GM04503 (cell line): ENCODE measurements at places on chromosomes 3 and 15.

DNA sequence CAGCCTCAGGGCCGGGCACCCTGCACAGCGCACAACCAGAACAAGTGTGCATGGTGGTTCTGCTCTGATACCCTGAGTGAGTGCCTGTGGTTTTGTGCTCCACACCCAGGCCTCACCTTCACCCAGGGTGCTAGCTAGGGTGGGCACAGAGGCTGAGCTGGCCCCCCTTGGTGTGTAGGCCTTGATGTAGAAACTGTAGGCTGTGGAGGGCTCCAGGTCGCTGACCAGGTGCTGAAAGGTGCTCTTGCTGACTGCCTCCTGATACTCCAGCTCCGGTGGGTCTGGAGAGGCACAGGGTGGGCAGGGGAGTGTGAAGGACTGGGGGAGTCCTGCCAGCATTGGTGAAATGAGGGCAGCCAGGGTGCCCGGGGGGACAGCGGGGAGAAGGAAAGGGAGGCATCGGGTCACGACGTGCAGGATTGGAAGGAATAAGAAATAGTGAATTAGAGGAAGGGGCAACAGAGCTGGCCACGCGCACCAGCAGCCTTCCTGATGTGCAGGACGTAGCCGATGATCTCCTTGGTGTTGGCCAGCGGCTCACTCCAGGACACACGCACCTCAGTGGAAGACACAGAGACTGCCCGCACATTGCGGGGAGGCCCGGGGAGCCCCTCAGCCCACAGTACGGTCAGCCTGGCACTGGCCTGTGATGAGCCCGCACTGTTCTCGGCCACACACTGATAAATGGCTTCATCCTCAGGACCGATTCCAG lies 26.6 kb downstream of the RNU5B-1 start:
- no peak for DNase-seq

GRCh38 chr3:102745881-102746280 lies 311.1 kb downstream of the ZPLD1 start:
- DNase-seq, result no peak

GRCh38 chr15:66703540-66703941 lies 1.5 kb downstream of the SMAD6 start:
- no peak for DNase-seq

DNA sequence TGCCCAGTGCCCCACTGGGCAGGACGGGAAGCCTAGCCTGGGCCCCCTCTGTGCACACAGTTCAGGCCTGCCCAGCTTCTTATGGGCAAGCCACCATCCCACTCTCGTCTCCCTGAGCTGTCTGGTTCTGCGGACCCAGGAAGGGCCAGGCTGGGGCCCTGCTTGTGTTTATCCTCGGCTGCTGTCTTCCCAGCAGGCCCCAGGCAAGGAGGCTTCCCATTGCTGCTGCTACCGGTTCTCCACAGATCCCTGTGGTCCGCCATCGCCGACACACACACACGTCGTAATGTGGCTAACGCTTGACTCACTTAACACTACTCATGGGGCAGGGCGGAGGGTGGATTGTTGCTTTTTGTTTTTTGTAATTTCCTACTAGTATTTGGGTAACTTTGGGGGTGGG lies 52.4 kb upstream of the SLC6A1 start:
- no peak for DNase-seq

GRCh38 chr3:185532901-185533300 lies 19.5 kb downstream of the LIPH start:
- no peak for DNase-seq

GRCh38 chr3:158672215-158673176 lies at the start of gene LXN:
Gene LXN, minus strand, starts transcription at chr3:158672648. Its CDS starts 170 bp downstream, at chr3:158672478.
- no peak for DNase-seq

DNA sequence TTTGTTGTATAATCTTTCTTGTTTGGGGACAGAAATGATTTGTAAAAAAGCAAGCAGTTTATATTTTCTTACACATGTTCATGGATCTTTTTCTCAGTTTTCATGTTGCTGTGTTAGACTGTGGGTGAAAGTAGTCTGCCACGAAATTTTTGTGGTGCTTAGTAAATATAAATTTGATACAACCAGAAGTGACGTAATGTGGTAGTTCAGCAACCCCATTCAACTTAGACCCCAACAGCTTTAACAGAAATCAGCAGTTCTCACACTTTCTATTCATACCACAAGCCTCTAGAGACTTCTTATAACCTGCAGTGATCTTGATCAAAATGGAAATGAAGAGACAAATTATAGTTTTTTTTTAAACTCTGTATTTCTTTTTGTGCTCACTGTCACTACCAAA lies 120.2 kb upstream of the IGSF10 start:
- no peak for DNase-seq

- no peak for DNase-seq
Observed at GRCh38 chr3:187531831-187532230, 138.4 kb downstream of the SST start.

DNA sequence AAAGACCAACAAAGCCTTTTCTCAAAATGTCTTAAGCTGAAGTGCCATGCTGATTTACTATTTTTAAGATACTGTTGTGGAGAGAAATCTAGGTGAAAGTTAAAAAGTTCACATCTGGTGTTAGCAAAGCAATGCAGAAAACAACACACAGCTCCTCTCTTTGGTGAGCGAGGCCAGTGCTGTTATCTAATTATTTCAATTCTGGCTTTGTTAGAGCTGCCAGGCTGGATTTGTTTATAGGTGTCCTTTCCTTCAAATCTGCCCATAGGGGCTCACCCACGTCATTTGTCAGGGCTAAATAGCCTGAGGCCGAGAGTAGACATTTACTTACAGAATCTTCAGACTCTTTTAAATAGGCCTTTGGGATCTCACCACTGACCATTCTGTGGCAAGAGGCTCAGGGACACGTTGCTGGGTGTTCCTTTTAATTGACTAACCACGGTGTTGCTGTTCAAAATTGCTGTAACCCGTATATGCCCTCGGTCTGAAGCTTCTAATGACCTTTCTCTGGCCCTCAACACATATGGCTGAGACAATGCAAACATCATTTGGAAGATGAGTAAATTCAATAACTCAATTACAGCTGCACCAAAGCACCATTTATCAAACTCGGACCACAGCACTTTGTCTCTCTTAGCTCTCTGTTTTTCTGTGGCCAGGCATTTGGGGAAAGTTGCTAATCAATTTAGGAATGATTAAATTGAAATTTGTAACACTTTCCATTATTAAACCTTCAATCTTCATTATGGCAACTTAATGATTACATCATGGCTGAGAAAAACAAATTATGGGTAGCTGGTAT lies 152.6 kb downstream of the PDZRN3 start:
- DNase-seq, result no peak

DNA sequence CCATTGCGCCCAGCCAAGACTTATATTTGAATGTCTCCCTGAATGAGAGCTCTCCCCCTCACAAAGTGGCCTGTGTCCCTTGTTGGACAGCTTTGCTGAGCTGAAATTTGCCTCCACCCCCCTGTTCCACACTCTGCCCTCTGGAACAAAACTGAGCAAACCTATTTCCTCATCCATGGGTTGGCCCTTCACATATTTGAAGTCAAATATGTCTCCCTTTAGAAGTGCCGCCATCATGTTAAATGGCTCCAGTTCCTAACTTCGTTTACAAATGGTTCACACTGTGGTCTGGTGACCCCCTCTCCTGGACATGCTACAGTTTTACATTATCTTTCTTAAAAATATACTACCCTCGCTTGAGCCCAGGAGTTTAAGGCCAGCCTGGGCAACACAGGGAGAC lies 4.6 kb downstream of the PLIN1 start:
- no peak for DNase-seq

GRCh38 chr3:32973982-32974381 lies 22.5 kb downstream of the CCR4 start:
- DNase-seq, result no peak

DNA sequence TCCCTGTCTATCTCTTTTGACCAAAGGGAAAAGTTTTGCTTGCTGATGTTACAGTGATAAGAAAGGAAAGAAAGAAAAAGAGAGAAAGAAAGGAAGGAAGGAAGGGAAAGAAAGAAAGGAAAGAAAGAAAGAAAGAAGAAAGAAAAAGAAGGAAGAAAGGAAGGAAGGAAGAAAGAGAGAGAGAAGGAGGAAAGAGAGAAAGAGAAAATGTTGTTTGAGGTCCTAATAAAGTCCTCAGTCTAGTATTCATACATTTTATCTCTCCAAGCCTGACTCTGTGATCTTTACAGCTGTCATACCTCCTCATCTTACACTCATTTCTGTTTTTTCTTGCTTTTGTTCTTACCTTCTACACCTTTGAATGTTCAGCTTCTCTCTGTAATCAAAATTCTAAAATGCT lies 111.4 kb upstream of the MBNL1 start:
- no peak for DNase-seq

- no peak for DNase-seq
Observed at GRCh38 chr3:194537732-194538247, 51.0 kb upstream of the ATP13A3 start.

- no peak for DNase-seq
Observed at GRCh38 chr15:88625943-88626741, 5.0 kb downstream of the AEN start.
